Amniotic epithelial cell (primary cell): ENCODE measurements at places on chromosomes 5 and 9.

GRCh38 chr5:132887283-132887682 is 13.8 kb downstream of the LEAP2 start:
- DNase-seq: no peak

DNA sequence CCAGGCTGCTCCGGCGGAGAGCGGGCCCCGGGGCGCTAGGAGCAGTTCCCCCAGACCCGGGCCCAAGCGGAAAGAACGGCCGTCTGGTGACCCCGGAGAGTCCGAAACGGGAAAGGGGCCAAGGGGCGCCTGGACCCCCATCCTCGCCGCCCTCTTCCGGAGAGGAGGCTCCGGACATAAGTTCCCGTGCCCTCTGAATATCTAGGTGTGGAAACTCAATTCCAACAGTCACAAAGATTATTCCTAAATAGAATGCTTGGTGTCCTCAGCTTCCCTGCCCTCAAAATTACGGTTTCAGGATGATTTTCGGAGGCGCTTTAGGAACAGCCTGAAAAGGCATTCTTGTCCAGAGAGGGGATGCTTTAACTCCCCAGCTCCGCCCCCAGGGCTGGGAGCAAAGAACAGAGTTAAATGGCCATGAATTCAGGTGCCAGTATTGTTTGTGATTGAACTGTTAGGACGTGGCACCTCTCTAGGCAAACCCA is 681 bp upstream of the LHFPL2 start:
- no peak for DNase-seq

GRCh38 chr9:2236850-2237249 is 221.7 kb downstream of the SMARCA2 start:
- DNase-seq: no peak

DNA sequence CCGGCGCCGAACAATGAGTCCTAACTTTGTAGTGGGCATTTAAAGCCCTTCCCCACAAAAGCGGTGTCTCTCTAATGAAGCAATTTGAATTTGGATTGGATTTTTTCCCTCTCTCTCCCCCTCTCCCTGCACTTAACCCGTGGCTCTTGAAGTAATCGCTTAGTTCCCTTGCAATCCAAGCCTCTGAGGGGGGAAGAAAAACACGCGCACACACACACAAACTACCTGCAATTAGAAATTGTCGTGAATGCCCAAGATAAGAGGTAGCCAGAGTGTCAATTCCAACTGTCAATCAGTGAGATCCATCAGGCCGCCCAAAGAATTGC is 1.2 kb downstream of the LHX6 start:
- DNase-seq: no peak

DNA sequence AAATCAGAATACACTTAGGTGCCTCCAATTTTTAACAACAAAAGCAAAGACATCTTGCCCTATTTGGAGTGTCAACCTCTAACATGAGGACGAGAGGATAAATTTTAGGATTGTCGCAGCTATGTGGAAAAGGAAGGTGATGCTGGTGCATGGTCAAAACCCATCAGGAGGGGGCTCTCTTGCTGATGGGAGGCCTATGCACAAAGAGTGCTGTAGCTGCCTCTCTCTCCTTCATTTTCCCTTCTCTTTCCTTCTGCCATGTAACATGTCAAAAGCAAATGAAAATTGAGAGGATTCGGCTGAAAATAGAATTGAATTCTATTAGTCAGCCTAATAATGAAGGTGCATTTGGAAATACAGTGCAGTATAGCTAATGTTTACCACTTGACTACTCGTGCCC is 578.7 kb upstream of the ZNF462 start:
- DNase-seq: no peak

GRCh38 chr5:157290981-157291711 is 25.2 kb downstream of the CYFIP2 start:
- no peak for DNase-seq

- DNase-seq: peak; percentile 47
Observed at GRCh38 chr5:53490747-53491146, 10.3 kb downstream of the FST start.

- DNase-seq: no peak
Observed at GRCh38 chr9:134355561-134356279, 29.5 kb downstream of the RXRA start.

DNA sequence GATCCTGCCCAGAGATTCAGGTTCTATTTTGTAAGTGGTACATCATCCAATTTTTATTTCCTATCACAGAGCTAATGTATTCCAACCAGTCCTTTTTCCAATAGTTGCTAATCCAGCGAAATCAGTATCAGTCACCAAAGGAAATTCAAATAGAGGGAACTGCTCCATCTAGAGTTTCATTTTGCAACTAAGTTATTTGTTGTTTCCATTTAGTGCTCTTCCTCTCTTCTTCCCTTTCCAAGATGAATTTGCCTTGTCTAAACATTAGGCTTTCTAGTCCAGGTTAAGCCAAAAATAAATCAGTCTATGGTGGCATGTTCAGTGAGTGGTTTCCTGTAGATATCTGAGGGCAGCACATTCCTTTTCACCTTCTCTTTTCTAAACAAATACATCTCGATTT is 79.8 kb upstream of the SPATA31D4 start:
- peak; percentile 51 for DNase-seq

GRCh38 chr9:29176786-29177185 is 1603.5 kb upstream of the C9orf72 start:
- DNase-seq: no peak

DNA sequence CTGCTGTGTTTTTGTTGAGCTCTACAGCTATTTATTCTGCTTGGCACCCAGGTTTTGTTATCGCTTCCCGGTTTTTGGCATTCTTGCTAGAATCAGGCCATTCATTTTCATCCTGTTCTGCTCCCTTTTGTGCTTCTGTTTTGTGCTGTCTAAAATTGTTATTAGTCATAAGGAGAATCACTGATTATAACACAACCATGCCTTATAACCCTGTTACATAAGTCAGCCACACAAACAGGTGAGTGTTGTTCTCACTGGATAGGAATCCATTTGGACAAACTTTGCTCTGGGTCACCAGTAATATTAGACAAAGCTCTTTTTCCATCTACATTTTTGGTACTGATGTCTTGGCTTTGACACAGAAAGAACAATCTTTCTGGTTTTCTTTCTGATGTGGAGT is 622.8 kb downstream of the PSAT1 start:
- peak; percentile 16 for DNase-seq

DNA sequence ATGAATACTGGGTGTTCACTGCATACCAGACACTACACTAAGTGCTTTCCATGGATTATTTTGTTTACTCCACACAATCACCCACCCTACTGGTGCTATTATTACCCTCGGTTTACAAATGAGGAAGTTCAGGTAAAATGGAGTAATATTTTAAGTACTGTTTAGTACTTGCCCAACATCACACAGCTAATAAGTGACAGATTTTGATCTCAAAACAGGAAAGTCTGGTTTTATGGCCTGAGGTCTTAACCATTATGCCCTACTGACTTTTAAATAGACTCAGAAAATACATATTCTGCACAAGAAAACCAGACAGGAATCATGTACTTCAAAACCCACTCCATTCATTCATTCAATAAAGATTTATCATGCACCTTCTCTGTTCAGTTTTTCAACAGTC is 431.0 kb upstream of the TLE4 start:
- DNase-seq: no peak

DNA sequence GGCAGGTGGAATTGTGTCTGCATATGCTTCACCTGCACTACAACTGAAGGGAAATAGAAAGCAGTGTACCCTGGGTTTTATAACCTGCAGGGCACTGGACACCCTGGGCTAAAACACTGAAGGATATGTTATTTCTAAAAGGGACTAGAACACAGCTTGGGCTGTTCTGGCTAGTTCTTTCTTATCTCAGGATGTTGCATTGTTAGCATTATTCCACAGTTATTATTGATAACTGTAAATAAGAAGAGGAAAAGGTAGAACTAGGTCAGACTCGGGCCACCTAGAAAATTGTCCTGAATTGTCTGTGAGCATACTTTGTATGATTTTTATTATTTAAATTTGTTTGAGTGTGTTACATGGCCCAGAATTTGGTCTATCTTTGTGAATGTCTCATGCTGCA is 493.9 kb upstream of the CDH9 start:
- no peak for DNase-seq

- DNase-seq: no peak
Observed at GRCh38 chr5:171573451-171574225, 154.2 kb downstream of the FGF18 start.

DNA sequence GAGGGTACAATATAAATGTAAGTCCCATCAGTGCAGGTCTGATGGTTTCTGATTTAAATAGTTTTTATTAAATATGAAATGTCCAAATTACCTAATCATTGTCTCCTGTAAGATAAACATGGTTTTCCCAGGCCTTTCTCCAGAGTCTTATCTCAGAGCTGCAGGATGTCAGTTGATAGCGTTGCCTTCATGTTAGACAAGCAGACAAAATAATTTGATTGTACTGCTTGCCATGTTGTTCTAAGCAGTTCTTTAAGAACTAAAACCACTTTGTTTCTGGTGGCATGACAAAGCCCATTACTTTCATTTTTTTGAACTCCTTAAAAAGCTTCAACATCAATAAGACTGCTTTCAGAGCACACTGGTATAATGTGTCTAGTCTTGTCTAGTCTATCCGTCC is 1073.5 kb downstream of the MAT2B start:
- peak; percentile 15 for DNase-seq

DNA sequence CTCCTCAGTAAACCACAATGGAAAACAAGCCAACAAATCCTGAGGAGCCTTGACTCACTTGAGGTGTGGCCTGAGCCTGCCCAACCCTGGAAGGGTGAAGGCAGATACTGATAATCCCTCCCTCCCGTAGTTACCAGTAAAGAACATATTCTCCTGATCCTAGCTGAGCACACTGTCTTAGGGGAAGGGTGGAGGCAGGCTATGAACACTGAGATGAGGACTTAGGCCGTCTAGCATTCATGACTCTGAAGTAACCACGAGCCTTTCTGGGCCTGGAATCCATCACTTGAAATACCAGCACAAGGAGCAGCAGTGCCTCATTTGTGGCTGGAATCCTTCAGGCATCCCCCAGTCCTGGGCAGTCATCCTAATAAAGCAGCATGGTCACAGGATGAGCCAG is 124.5 kb upstream of the PRLR start:
- DNase-seq: peak; percentile 97

GRCh38 chr5:116137544-116138378 is 52.9 kb downstream of the COMMD10 start:
- peak; percentile 59 for DNase-seq

- no peak for DNase-seq
Observed at GRCh38 chr9:78114581-78114980, 83.0 kb upstream of the GNAQ start.
